ENCODE measurements at places on chromosomes 1 and 21.

DNA sequence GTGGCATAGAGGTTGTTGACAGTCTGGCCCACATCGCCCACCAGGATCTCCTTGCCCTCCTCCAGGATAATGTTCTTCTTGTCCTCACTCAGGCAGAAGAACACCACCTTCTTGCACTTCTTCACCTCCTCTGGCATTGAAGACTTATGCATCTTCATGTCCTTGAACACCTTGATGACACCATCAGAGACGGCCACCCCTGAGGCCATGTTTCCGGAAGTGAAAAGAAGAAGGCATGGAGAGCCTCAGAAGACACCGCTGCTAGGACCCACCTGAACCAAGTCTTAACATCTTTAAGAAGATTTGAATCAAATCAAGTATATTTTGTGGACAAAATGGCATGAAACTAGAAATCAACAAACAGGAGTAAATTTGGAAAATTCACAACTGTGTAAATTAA, 56.2 kb downstream of the C1orf185 start:
- no peak for DNase-seq

GRCh38 chr1:207333009-207333600, 11.6 kb downstream of the CD55 start:
- no peak for DNase-seq

- peak; percentile 74 for DNase-seq
Measured at GRCh38 chr1:19080721-19081120, 124.2 kb upstream of the IFFO2 start.

DNA sequence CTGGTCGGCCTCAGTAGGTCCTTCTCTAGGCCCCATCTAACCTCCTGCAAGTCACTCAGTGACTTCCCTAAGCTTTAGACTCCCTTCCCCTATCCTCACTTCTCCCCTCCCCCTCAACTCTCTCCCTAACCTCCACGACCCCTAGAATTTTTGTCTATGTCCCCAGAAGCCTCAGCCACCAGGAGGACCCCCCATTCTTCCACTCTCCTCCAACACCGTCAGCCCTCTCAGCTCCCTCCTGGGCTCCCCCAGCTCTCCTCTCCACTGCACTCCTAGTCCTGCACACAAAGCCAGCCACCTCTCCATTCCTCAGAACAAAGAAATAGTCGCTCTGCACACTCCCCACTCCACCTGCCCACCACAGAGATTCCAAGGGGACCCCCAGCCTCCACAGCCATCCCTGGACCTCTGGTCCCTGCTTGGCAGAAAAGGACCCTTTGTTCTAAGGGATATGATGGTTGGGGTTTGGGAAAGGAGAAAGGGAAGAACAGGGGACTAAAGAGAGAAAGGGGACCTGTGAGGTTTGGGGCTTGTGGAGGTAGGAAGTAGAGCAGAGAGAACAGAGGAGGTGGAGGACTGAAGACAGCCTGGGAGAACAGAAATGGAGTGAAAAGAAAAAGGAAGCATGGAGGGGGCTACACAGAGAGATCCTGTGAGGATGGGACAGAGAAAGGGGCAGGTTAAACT, 2.8 kb downstream of the ARHGEF2 start:
- DNase-seq, result no peak

- no peak for DNase-seq
Measured at GRCh38 chr21:35720208-35720731, 340.1 kb downstream of the SETD4 start.

DNA sequence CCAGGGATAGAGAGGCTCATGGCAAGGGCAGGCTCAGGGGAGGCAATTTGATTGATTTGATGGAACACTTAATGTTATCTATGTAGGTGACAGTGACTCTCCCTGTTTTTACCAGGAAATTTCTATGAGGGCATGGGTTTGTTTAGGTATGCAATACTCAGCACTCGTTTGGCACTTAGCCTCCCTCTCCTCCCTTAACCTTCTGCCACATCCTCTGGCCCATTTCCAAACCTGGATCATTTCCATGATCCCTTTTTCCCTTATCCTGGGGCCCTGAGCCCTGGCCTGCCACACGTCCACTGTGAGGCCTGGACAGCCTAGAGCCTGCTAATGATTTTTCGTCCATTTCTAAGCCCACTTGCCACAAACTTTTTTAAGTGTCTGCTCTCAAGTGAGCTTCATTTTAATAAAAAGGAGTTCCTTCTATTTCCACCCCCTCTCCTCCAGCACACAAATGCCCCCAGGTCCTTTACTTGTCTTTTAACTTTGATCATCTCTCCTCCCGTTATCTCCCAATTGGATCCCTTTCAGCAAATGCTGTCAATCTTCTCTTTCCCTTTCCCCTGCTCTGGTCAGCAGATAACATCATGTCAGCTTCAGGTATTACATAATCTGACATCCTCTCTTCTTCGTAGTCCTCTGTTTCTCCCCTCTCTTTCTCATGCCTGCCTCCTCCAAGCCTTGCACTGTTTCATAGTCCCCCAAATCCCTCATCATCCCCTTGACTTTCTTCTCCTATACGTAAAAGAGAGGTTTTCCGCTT, 37.8 kb upstream of the GADD45A start:
- DNase-seq, result peak; percentile 67

GRCh38 chr1:60969971-60970509, 112.3 kb upstream of the NFIA start:
- peak; percentile 42 for DNase-seq

GRCh38 chr1:183710734-183711133, 57.6 kb upstream of the APOBEC4 start:
- DNase-seq, result no peak

GRCh38 chr1:212922016-212922415, 28.3 kb upstream of the VASH2 start:
- DNase-seq, result no peak

GRCh38 chr1:8767006-8767405, 50.4 kb downstream of the RERE start:
- no peak for DNase-seq

DNA sequence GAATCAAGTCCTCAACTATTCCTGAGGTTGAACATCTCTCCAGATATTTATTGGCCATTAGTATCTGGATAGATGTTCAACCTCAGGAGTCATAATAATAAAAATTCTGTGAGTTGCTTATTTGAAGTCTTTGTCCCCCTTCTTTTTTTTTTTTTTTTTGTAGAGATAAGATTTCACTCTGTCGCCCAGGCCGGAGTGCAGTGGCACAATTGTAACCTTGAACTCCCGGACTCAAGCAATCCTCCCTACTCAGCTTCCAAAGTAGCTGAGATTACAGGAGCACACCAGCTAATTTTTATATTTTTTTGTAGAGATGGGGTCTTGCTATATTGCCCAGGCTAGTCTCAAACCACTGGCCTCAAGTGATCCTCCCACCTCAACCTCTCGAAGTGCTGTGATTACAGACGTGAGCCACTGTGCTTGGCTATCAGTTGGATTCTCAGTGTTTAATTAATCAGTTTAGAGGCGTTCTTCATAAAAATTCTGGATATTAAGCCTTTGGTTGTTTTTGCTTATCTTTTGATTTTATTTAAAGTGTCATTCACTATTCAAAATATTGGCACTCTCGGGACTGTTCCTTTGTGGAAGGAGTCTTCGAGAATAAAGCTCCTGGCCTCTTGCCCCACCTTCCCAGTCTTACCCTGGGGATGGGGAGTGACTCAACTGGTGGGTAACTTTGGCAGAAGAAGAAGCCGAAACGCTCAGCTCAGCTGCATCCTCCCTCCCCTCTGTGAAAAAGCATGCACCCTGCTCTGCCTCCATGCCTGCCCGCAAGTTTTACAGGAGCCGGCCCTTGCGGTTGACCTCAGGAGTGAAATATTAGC, 11.2 kb upstream of the HYI start:
- peak; percentile 38 for DNase-seq
